ENCODE measurements at places on chromosomes 2 and 18. TPM values are rescaled to one million over a fixed set of nuclear protein-coding genes. Genes with fewer than 3 reads are reported as not detected.

DNA sequence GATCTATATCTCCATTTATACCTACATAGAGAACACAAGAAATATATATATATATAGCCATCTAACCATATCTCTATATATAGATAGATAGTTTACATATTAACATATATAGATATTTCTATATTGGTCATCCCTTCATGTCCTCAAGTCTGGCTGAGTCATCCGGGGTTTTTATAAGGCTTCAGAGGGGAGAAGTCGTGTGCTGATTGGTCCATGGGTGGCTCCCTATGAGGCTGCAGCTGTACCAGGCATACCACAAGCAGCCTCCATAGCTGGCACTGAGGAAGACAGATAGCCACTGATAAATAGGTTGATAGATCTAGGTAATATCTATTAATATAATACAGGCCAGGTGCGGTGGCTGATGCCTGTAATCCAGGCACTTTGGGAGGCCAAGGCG, 618.3 kb upstream of the SETBP1 start:
- H3K4me3 ChIP-seq, result no peak overlapping the region
- H3K27me3 ChIP-seq, result no peaks in the 10 kb centered on the region
- DNase-seq, result no peak
- no peak overlapping the region for H3K27ac ChIP-seq

GRCh38 chr2:18912225-18912888, 323.0 kb upstream of the NT5C1B start:
- no peaks in the 10 kb centered on the region for H3K36me3 ChIP-seq
- H3K4me3 ChIP-seq, result no peak overlapping the region
- no peaks in the 10 kb centered on the region for H3K4me1 ChIP-seq
- no peak for DNase-seq
- H3K27me3 ChIP-seq, result no peaks in the 10 kb centered on the region

DNA sequence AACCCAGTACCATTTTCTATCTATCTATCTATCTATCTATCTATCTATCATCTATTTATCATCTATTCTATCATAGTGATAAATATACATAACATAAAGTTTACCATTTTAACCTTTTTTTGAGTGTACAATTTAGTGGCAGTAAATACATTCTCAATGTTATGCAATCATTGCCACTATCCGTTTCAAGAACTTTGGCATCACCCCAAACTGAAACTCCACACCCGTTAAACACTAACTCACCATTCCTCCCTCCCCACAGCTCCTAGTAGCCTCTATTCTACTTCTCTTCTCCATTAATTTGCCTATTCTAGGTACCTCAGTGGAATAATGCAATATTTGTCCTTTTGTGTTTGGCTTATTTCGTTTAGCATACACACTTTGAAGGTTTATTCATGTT, 82.5 kb upstream of the KCNE4 start:
- H3K27me3 ChIP-seq, result no peaks in the 10 kb centered on the region
- H3K27ac ChIP-seq, result no peak overlapping the region
- no peaks in the 10 kb centered on the region for H3K36me3 ChIP-seq
- no peak overlapping the region for H3K4me3 ChIP-seq

DNA sequence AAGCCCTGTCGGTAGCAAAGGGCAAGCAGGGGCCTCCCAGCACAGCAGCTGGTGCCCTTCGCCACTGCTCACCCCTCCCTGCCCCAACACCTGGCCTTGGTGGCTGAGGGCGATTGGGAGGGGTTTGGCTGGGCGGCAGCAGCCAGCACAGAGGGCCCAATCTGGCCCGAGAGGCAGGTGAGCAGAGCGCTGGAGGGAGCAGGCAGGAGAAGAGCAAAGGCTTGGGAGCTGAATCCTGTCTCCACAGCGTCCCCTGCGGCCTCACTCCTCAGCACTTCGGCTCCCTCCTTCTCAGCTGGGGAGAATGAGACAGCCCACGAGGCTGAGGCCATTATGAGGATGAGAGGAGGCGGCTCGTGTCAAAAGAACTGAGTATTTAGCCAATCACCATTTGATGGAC, 74.9 kb upstream of the TAF1B start:
- H3K27me3 ChIP-seq, result no peaks in the 10 kb centered on the region
- no peaks in the 10 kb centered on the region for H3K36me3 ChIP-seq
- DNase-seq, result peak; percentile 78
- peaks cover 16% of the 10 kb centered on the region for H3K4me1 ChIP-seq
- no peak overlapping the region for H3K27ac ChIP-seq
- no peak overlapping the region for H3K4me3 ChIP-seq

GRCh38 chr2:120854766-120855530, 119.3 kb downstream of the GLI2 start:
- H3K4me3 ChIP-seq, result no peak overlapping the region
- H3K27ac ChIP-seq, result no peak overlapping the region
- H3K4me1 ChIP-seq, result no peaks in the 10 kb centered on the region
- no peak for DNase-seq

DNA sequence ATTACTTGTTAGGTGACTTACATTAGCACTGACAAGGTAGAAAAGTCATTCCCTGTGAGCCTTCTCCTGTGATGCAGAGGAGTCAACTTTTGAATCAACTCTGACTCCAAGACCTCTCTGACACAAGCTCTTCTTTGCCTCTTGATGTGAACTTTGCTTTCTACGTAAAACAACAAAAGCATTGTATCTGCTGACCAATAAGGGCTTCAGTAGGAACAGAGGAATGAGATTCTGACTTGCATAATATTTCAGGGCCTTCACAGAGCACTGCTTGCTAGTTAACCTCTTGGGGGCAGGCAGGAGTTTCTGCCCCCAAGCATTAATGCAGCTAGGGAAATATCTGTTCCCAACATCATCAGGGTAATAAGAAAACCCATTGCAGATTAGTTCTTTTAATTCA, 791.5 kb downstream of the BCL11A start:
- no peaks in the 10 kb centered on the region for H3K36me3 ChIP-seq
- no peaks in the 10 kb centered on the region for H3K4me1 ChIP-seq
- DNase-seq, result no peak

GRCh38 chr2:14272396-14273075, 360.0 kb upstream of the LRATD1 start:
- H3K4me1 ChIP-seq, result no peaks in the 10 kb centered on the region
- no peak overlapping the region for H3K4me3 ChIP-seq
- H3K27ac ChIP-seq, result no peak overlapping the region
- no peaks in the 10 kb centered on the region for H3K36me3 ChIP-seq
- no peaks in the 10 kb centered on the region for H3K27me3 ChIP-seq
- no peak for DNase-seq

DNA sequence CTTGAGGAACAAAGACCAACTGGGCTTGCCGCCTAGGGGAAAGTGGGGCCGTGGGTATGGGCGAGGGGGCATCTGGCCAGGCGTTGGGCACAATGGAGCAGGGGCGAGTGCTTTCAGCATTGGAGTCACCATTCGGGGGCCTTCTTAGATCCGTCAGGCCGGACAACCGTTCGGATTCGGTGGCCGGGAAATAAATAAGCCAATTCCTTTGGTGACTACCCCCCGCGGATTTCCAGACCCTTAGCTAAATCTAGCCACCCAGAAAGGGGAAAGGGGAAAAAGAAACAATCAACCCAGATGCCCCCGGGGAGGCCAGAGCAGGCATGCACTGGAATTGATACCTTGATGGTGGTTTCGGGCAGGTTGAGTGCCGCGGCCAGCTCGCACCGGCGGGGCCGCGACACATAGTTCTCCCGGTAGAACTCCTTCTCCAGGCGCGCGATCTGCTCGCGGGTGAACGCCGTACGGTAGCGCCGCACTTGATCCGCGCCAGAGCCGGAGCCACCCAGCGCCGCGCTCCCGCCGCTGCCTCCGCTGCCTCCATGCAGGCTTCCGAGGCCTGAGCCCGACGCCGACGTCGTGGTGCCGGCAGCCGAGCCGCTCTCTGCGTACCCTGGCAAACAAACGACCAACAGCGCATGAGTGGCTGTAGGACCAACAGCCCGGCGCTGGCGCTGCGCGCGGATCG, 1.8 kb downstream of the EVX2 start:
- DNase-seq, result no peak
- no peaks in the 10 kb centered on the region for H3K4me1 ChIP-seq
- H3K27me3 ChIP-seq, result peaks cover 28% of the 10 kb centered on the region
- H3K36me3 ChIP-seq, result no peaks in the 10 kb centered on the region

- H3K27ac ChIP-seq, result no peak overlapping the region
- no peaks in the 10 kb centered on the region for H3K4me1 ChIP-seq
- DNase-seq, result peak; percentile 57
- H3K4me3 ChIP-seq, result no peak overlapping the region
- no peaks in the 10 kb centered on the region for H3K36me3 ChIP-seq
These were observed 19.3 kb downstream of the SPEG start for GRCh38 chr2:219453671-219454590.

- H3K4me3 ChIP-seq, result no peak overlapping the region
- H3K27me3 ChIP-seq, result no peaks in the 10 kb centered on the region
- H3K4me1 ChIP-seq, result no peaks in the 10 kb centered on the region
- peak; percentile 22 for DNase-seq
- H3K36me3 ChIP-seq, result no peaks in the 10 kb centered on the region
- no peak overlapping the region for H3K27ac ChIP-seq
These were observed 121.2 kb downstream of the ZNF521 start for GRCh38 chr18:25230658-25231326.

DNA sequence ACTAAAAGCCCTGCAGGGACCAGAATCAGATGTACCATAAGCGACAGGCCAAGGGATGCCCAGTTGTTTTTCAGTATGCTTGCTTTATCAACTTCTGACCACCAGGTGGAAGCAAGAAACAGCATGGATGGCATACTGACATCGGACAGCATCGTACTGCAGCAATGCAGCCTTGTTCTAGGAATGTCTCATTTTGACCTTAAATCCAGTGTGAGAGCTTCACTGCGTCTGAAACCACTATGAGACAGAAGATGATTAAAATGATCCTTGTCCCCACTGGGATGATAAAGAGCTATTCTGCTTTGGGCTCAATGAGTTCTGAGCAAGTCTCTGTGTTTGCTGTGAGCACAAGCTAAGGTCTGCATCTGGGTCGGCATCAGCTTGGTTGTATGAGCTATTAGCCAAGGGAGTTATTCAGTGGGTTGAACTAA, 54.3 kb downstream of the CDK15 start:
- H3K4me3 ChIP-seq, result no peak overlapping the region
- H3K36me3 ChIP-seq, result no peaks in the 10 kb centered on the region
- H3K27ac ChIP-seq, result no peak overlapping the region
- no peaks in the 10 kb centered on the region for H3K27me3 ChIP-seq
- H3K4me1 ChIP-seq, result no peaks in the 10 kb centered on the region

DNA sequence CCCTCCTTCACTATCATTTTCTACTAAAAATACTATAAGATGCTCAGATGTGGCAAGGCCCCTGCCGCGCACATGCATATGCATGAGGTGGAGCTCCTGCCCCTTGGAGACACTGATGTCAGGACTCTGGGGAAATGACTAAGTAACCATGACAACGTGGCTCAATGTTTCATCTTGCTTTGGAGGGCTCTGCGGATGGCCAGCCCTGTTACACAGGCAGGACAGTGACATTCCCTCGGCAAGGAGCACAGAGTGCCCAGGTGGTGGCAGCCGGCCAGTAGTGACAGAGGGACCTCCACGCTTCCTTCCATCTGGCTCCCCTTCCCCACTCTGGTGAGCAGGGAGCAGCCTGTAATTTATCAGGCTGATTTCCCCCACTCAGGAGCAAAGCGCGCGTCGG, 364.1 kb downstream of the SS18 start:
- no peaks in the 10 kb centered on the region for H3K36me3 ChIP-seq
- no peaks in the 10 kb centered on the region for H3K27me3 ChIP-seq
- H3K27ac ChIP-seq, result no peak overlapping the region
- no peak for DNase-seq
- H3K4me1 ChIP-seq, result no peaks in the 10 kb centered on the region

DNA sequence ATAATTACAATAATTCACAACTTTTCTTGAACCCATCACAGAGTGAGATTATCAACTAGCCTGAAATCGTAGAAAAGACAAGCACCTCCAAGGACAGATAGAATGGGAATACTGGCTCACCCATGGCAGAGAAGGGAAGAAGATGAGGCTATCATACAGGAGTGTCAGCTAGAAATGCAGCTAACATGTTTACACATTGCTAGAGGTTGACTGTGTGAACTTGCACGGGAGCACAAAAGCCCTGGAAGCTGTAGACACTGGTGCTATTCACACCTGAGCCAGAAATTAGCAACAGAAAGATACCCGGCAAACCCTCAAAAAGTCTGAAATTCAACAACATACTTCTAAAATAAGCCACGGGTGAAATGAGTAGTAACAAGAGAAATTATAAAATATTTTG, 131.8 kb downstream of the ZAP70 start:
- H3K4me1 ChIP-seq, result peaks cover 7% of the 10 kb centered on the region
- H3K36me3 ChIP-seq, result peaks cover 6% of the 10 kb centered on the region
- H3K27ac ChIP-seq, result no peak overlapping the region
- H3K4me3 ChIP-seq, result no peak overlapping the region
- H3K27me3 ChIP-seq, result no peaks in the 10 kb centered on the region

- peaks cover 43% of the 10 kb centered on the region for H3K4me1 ChIP-seq
- no peaks in the 10 kb centered on the region for H3K36me3 ChIP-seq
- H3K27me3 ChIP-seq, result no peaks in the 10 kb centered on the region
- peak; percentile 66 for DNase-seq
- peak overlapping the region; percentile 85 for H3K27ac ChIP-seq
These were observed 21.7 kb downstream of the LBH start for GRCh38 chr2:30252723-30253701.

DNA sequence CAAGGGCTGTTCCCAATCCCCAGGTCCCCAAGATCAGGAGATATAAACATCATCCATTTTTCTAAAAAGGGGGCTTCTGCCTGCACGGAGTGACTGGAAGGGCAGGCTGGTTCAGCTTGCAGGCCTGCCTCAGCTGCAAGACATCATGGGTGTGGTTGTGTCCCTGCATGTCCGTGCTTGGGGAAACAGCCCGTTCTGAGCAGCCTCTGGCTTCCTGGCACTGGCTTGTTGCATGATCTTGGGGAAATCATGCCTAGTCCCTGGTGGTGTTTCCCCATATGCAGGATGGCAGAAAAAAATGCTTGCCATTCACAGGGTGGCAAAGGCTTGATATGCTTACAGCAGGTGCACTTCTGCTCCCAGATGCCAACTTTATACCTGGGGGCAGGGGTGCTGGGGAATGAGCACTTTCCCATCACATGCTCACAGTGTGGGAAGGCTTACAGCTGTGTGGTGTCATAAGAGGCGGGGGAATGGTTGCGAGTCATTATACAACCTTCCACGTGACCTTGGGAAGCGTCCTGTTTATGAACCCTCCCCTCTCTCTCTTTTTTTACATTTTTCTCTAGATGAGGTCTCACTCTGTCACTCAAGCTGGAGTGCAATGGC, 7.2 kb downstream of the PCARE start:
- no peaks in the 10 kb centered on the region for H3K36me3 ChIP-seq
- no peak for DNase-seq
- peak overlapping the region; percentile 4 for H3K27ac ChIP-seq
- no peaks in the 10 kb centered on the region for H3K4me1 ChIP-seq
- H3K4me3 ChIP-seq, result no peak overlapping the region
- no peaks in the 10 kb centered on the region for H3K27me3 ChIP-seq

The SERPINB3 gene
- total RNA-seq, result not detected

The AQP12A gene
- total RNA-seq, result 46.6 TPM

The CDH7 gene
- total RNA-seq, result not detected

The SLC9A4 gene
- 0.09 TPM for total RNA-seq

The NAT8 gene
- not detected for total RNA-seq

The THSD7B gene
- not detected for total RNA-seq

The EIF2AK3 gene
- total RNA-seq, result 32.4 TPM

The TNFAIP6 gene
- not detected for total RNA-seq

The APOB gene
- 0.08 TPM for total RNA-seq

The SERPINB13 gene
- not detected for total RNA-seq

The C18orf54 gene
- 0.22 TPM for total RNA-seq

The KIF5C gene
- total RNA-seq, result 3.2 TPM

The ONECUT2 gene
- total RNA-seq, result 4.5 TPM

The ALPG gene
- not detected for total RNA-seq

The HOXD9 gene
- 0.12 TPM for total RNA-seq
